ENCODE measurements at places on chromosomes 4 and X.

GRCh38 chr4:53306729-53307128 is 59.1 kb downstream of the SCFD2 start:
- DNase-seq: no peak

DNA sequence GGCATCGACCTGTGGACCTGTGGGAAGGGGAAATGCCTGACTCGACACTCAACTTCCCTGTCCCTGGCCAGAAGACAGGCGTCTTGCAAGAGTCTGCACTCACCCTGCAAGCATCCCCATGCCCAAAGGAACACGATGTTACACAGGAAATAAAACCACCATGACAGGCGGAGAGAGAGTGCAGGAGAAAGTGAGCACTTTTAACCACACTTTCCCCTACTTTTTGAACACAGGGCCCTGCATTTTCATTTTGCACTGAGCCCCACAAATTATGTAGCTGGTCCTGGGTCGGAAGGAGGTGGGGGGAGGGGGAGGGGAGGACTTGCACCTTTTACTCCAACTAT is 13.8 kb upstream of the MAN2B2 start:
- no peak for DNase-seq

DNA sequence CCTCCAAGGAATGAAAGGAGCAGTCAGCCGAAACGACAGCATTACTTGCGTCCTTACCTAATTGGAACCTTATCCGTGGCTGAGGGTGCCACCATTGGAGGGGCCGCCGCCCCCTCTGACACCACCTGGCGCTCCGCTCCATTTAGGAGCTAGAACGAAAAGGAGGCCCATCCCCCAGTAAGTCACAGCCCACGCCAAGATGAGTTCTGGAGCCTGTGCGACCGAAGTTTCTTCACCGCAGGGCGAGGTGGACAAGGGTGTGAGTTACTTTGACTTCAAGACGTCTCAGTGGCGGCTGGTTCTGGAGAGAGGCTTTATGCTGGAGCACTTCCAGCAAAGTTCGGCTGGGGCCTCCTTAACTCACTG is 729 bp upstream of the IRF2 start:
- peak; percentile 42 for DNase-seq

GRCh38 chr4:119659576-119659975 is 31.0 kb upstream of the PDE5A start:
- no peak for DNase-seq

- no peak for DNase-seq
Measured at GRCh38 chr4:98659741-98660462, 1.5 kb upstream of the TSPAN5 start.

- DNase-seq: no peak
Measured at GRCh38 chrX:110414679-110415439, 56.2 kb downstream of the RTL9 start.

DNA sequence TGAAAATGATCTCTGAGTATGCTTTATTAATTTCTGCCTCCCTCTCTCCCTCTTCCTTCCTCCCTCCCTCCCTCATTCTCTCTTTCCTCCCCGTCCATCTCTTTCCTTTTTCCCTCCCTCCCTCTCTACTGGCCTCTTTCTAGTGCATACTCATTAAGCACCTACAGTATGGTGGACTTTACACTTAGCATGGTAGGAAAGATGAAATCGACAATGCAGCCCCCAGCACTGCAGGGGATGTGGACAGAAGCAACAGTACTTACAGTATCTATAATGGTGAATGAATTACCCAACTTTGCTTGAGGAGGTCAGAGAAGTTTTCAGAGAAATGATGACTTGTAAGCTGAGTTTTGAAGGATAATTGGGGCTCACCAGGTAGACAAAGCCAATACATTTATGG is 143.8 kb upstream of the RPS6KA3 start:
- no peak for DNase-seq

- no peak for DNase-seq
Measured at GRCh38 chr4:139011225-139011950, 4.2 kb upstream of the NOCT start.

DNA sequence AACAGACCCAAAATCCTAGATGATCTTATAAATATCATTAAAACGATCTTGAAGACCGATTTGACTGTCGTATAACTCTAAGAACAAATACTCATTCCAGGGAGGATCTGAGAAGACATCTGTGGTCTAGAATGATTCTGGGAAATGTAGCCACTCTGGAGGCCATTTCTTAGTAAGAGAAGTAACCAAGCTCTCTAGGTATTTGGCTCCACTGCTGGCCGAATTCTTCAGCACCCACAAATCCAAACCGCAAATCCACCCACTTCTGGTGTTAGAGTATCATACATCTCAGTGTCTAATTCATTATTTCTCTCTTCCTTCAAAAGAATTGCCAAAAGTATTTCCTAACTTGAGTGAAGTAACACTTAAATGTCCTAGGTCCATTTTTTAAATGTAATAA is 23.9 kb downstream of the KLHL5 start:
- DNase-seq: no peak

GRCh38 chr4:26375551-26375950 is 54.7 kb downstream of the RBPJ start:
- no peak for DNase-seq

DNA sequence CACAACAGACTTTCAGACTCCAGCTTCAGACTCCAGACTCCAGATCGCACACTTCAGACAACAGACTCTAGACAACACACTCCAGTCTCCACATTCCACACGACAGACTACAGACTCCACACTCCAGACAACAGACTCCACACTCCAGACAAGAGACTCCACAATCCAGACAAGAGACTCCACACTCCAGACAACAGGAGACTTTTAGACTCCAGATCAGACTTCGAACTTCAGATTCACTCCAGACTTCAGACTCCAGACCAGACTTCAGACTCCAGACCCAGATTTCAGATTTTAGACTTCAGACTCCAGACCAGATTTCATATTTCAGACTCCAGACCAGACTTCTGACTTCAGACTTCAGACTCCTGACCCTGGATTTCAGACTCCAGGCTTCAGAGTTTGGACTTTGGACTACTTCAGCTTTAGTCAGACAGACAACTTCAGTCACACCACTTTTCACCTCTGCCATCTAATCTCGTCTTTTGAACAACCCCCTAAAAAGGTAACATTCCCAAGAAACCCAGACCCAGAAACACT is 29.0 kb upstream of the TLR2 start:
- no peak for DNase-seq

- DNase-seq: no peak
Measured at GRCh38 chr4:127732623-127733328, 2.6 kb downstream of the SLC25A31 start.

All from activated naive CD4-positive, alpha-beta T cell (primary cell).